ENCODE measurements at places on chromosomes 3 and 15.

GRCh38 chr3:32940726-32941125, 10.7 kb upstream of the CCR4 start:
- DNase-seq = no peak

DNA sequence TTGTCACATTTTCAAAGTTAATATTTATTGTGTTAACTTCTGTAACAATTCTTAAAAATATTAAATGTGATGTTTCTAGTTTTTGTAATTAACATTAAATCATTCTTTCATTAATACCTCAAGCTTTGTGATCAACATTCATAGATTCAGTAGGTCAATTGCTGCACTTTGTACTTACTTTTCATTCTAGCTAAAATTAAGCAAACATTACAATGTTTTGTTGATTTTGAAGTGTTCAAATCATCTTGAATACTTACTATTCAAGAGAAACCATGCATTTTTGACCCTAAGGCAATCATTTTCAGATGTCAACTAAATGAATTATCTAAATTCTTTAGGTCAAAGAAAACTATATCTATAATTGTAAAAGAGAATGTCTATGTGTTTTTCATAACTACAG, 933.1 kb downstream of the NAALADL2 start:
- DNase-seq = no peak

DNA sequence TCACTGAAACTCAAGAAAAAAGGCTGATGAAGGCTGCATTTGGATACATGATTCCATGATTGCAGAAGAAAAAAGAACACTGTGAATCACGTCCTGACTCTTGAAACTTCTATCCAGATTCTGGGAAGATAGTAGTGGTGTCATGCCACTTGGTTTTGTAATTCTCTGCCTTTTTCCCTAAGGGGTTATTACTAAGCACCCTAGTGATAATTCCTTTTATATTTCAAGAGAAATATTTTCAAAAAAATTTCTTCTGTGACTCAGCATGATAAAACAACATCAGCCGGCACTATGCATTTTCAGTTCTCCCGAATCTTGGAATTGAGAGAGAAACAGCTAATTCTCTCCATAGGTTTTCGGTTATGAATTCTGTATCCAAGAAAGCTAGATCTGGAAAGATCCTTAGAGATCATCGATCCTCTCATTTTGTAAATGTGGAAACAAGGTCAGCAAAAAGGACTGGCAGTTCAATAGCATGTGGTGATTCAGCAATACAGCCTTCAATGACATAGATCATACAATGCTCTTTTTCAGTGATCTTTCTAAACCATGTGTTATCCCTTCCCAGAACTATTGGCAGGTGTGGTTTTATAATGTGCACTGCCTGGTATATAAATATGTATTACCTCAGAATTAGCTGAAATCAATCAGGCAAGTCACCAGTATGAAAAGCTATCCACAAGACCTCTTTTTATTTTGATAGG, 42.6 kb upstream of the TP63 start:
- no peak for DNase-seq

DNA sequence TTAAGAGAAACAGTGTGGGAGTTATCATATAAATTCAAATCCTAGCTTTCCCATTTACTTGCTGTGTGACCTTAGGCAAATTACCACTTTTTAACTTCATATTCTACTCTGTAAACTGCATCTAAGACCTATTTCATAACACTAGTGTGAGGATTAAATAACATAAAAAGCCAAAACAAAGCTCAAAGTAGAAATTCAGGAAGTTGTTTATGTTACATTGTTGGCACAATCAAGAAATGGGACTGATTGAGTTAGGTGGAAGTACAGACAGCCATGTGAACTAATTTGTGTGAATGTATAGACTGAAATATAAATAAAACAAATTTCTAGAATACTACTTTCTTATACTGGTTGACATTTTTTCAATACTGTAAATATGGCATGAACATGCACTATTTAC, 131.7 kb downstream of the STAG1 start:
- no peak for DNase-seq

DNA sequence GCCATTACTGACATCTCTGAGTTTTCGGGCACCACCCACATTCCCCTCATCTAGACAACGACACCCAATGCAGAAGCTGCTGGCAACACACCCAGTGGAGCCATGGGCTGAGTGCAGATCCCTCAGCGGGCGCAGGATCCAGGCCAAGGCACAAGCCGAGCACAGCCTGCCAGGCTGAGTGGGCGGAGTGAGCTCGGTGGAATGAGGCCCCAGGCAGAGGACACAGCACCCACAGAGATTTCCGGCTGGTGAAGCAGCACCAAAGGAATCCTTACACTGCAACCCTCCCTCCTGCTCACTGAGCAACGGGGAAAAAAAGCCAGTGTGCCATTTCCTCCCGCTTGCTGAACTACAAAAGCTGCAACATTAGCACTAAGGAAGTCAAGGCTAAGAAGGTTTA, 34.3 kb downstream of the ZMAT3 start:
- DNase-seq = no peak

DNA sequence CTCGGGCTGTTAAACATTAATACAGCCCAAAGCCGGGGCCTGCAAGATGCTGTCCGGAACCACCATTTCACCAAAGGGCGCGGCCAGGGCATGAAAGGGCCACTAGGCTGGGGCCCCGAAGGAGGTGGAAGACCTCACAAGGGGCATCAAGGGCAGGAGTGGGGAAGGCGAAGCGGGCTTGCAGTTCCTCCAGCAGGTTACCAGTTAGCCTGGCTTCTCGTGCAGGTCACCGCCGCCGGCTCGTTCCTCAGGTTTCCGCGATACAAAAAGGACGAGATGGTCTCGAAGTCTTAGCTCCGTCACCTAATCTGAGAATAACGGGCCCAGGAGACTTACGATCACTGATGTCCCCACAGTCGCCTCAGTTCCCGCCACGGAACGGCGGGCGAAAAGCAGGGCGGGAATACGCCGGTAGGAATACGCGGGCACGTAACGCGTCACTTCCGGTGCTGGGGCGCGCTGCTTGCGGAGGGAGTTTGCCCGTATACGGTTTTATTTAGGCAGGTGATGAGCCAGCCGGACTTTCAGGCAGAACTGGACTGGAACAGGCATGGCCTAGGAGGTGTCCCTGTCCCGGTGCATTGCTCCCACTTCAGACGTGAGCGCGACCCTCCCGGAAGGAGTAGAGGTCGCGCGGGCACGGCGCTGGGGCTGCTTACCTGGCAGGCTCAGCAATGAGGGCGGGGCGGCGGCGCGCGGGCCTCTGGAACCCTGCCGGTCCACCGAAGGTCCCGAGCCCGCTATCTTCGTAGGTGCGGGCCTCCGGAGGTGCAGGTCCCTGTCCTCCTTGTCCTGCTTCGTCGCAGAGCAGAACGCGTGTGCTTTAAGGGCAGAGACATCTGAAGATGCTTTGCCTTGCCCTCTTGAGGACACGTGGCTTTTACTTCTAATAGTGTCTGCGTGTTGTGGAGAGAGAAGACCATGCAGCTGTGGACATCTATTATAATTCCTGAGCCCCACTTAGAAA, at the start of gene RFC4:
RFC4 (minus strand) TSS at position 394 of the 967 bp plus-strand sequence. CDS start 1,769 bp downstream, outside the sequence.
- peak; percentile 86 for DNase-seq

GRCh38 chr3:105805404-105805803, 63.4 kb downstream of the CBLB start:
- DNase-seq = no peak

DNA sequence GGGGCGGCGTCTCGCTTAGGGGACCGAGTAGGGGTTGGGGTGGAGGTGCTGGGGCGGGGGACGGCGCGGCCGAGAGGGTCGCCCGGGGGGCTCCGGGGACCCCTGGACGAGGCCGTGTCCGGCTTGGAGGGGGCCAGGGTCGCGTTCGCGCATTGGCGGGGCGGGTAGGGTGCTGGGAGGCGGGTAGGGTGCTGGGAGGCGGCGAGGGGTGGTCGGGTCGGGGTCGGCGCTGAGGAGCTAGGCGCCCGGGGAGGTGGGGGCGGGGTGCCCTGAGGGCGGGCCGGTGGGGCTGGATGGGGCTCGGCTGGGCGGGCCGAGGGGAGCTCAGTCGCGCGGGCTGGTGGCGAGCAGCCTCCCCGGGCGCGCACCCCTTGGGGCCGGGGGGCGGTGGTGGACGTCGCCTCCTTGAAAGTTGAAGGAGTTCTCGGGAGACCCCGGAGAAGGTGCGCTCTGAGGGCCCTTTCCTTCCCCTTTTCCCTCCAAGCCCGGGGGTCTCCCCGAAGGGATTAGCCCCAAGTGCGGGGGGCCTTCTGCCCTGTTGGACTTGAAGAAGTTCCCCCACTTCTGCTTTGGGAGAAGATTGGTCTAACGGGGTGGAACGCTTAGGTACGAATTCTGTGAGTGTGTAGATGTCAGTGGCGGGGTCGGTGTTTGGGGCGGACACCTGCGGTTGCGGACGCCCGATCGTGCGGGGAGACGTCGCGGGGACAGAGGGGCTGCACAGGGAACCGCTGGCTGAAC, 543 bp downstream of the MEF2A start:
- peak; percentile 21 for DNase-seq

- DNase-seq = no peak
These were observed 42.3 kb upstream of the CORO2B start for GRCh38 chr15:68536331-68537095.

DNA sequence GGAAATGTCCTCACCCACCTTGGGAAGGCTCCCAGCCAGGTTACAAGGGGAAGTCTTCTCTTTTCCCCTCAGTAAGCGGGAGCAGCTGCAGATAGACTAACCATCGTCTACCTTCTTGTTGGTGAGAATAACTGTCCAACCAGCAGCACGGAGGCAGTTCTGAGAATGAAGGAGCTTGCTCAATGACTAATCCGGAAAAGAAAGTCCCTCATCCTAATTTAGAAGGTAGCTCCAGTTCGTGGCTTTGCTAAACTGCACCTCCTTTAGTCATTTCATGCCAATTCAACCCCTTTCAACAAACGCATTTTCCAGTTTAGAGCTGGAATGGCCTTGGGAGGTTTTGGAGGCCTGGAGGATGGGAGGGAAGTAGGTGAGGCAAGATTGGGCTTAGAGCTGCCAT, 527.4 kb upstream of the PROK2 start:
- DNase-seq = no peak

- no peak for DNase-seq
These were observed 69.2 kb upstream of the CSTA start for GRCh38 chr3:122255757-122256439.

GRCh38 chr15:74631408-74631807, 15.8 kb downstream of the CLK3 start:
- no peak for DNase-seq

DNA sequence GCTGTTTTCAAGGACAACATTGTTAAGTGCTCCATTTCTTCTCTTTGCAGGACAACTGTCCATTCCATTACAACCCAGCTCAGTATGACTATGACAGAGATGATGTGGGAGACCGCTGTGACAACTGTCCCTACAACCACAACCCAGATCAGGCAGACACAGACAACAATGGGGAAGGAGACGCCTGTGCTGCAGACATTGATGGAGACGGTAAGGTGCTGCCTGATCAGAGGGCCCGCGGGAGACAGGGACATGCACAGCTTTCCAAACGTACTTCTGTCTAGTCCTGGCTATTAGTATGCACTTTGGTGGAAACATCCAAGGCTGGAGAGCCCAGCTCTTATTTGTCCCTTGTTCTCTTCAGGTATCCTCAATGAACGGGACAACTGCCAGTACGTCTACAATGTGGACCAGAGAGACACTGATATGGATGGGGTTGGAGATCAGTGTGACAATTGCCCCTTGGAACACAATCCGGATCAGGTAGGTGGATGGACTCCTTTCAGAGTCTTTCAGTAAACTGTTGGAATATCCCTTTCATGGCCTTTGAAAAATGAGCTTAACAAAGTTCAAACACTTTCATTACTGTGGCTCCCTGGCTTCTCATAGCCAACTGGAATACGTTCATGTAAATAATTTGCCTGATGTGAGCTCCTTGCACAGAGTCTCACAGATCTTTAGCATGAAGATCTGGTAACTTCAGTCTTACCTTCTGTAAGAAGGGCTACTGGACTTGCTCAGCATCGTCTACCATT, 10.4 kb downstream of the THBS1 start:
- DNase-seq = no peak

DNA sequence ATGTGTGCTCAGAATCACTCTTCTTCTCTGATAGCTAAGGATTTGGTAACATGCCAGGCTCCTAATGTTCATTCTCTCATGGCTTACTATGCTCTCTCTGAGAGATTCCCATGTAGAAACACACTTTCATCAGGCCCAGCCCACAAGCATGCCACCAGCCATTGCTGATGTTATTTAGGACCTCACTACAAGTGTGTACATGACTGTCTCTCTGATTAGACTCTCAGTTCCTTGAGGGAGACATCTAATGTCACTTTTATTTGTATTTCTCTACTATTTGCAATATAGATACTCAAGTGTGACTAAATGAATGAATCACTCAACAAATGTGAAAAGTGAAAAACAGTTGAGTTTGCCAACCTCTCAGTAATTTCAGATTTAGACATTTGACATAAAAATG, 84.3 kb upstream of the ARL6 start:
- DNase-seq = no peak

DNA sequence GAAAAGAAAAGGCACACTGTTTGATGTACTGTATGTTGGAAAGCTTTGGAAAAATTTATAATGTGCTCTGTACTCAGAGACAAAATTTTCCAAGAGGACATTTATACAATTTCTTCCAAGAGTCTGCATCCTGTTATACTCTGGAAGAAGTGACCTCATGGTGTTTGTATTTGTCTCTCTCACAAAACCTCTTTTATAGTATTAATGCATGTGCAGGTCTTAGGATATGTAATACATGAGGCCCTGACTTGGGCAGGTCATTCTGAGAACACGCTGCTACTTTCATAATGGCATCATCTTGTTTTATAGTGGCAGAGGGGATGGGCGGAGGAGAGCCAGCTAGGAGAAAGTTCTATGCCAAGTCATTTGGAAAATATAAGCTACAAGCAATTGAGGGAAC, 72.0 kb upstream of the P3H2 start:
- DNase-seq = no peak

- peak; percentile 81 for DNase-seq
These were observed 172.7 kb downstream of the WDR72 start for GRCh38 chr15:53586799-53587198.

DNA sequence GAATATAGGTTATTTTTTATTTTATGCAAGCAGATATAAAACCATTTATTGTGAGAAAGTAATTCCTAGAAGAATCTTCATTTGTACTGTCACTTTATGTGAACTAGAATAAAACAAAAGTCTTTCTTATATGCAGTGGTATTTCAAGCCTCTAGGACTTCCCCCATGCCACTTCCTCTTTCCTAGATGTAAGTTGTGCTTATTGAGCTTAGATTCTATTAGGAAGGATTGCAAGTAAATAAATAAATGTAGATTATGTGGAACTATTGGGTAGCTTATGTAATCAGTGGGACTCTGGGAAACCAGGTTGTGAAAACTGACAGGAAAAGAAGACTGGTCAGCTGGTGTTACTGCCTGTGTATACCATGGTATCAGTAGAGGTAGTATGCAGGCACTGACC, 169.7 kb downstream of the RSRC1 start:
- DNase-seq = no peak
